ENCODE measurements at places on chromosomes 7 and 10. TPM values are rescaled to one million over a fixed set of nuclear protein-coding genes. Genes with fewer than 3 reads are reported as not detected.

The AKR1C2 gene
- 28.8 TPM for total RNA-seq

The TLL2 gene
- 0.14 TPM for total RNA-seq

The UFSP1 gene
- total RNA-seq: 5.3 TPM

The CARD11 gene
- 5.4 TPM for total RNA-seq

The GCK gene
- total RNA-seq: not detected

The EN2 gene
- 1.1 TPM for total RNA-seq

- DNase-seq: peak; percentile 78
These were observed 72.1 kb upstream of the CDK1 start for GRCh38 chr10:60706146-60706545.

GRCh38 chr10:123459371-123460091, 206.6 kb upstream of the GPR26 start:
- no peak for DNase-seq

GRCh38 chr10:12783293-12783692, 218.2 kb downstream of the CCDC3 start:
- no peak for DNase-seq

DNA sequence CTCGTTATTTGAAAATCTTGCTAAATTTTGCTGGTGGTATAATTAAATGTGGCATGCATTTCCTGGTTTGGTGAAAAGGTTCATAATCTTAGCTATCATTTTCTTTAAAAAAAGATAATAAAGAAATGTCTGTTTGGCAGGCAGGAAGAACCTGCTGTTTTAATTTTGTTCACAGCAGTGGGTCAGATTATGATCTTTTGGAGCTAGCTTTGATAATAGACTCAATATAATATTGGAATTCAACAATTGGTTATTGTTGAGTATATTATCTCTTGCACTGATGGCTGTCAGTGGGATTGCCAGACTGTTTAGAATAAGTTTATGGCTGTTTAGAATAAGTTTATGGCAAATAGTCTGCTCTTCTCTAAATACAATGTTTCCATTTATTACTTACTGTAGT, 35.1 kb downstream of the MXI1 start:
- DNase-seq: no peak

GRCh38 chr10:46516660-46517416, 39.6 kb downstream of the GPRIN2 start:
- DNase-seq: peak; percentile 47

GRCh38 chr7:93856323-93856722, 34.2 kb downstream of the TFPI2 start:
- DNase-seq: no peak

GRCh38 chr7:129122751-129123509, 21.6 kb upstream of the TSPAN33 start:
- no peak for DNase-seq

DNA sequence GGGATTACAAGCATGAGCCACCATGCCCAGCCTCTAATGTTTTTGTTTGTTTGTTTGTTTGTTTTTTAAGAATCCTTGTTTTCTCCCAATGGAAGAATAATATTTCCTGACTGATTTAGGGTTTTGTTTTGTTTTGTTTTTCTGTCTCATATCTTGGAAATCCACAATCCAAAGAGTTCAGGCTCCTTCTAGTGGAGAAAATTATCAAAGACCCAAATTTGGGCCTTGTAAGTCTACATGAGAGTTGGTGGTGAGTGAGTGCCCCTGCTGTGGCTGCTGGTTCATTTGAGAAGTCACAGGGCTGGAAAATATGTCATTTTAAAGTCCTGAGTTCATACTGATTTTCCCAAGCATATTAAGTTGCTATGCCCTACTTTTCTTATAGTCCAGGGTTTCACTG, 33.5 kb upstream of the KLHL7 start:
- no peak for DNase-seq

- DNase-seq: no peak
These were observed 87.9 kb upstream of the PDE1C start for GRCh38 chr7:32158076-32158475.

DNA sequence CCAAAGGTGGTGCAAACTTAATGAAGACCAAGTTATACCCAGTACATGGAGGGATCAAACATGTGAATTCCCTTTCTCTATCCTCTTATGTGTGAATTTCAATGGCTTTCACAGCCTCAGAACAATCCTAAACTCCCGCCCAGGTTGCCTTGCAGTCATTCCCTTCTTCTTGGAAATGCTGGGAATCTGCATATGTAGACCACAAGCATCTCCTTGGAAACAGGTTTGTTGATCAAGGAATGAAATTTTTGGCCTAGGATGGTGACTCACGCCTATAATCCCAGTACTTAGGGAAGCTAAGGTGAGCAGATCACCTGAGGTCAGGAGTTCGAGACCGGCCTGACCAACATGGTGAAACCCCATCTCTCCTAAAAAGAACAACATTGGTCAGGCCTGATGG, 77.8 kb upstream of the ABI1 start:
- DNase-seq: no peak

DNA sequence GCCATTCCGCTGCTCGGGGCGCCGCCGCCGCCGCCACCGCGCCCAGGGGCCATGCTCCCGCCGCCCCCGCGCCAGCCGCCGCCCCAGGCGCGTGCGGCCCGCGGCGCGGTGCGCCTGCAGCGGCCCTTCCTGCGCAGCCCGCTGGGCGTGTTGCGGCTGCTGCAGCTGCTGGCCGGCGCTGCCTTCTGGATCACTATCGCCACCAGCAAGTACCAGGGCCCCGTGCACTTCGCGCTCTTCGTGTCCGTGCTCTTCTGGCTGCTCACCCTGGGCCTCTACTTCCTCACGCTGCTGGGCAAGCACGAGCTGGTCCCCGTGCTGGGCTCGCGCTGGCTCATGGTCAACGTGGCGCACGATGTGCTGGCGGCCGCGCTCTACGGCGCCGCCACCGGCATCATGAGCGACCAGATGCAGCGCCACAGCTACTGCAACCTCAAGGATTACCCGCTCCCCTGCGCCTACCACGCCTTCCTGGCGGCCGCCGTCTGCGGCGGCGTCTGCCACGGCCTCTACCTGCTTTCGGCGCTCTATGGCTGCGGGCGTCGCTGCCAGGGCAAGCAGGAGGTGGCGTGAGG, 383 bp downstream of the MARVELD1 start:
- peak; percentile 74 for DNase-seq

DNA sequence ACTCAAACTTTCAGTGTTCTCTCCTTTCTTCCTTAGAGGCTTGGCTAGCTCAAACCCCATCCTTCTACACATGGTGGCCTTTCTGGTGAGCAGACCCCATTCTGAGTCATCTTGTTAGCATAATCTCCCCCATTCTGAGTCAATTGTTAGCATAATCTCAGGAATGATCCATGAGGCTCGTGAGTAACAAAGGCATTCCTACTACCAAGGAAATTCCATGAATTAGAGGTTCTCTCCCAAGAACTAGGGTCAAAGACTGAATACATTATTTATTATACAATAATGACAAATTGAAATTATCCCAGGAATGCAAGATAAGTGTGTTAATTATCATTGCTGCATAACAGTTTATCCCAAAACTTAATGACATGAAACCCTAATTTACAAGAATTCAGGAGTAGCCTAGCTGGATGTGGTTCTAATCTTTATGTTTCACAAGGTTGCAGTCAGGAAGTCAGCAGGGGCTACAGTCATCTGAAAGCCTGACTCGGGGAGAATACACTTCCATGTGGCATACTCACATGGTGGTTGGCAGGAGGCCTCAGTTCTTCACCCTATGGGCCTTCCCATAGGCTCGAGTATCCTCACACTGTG, 100.2 kb downstream of the MMRN2 start:
- DNase-seq: no peak

DNA sequence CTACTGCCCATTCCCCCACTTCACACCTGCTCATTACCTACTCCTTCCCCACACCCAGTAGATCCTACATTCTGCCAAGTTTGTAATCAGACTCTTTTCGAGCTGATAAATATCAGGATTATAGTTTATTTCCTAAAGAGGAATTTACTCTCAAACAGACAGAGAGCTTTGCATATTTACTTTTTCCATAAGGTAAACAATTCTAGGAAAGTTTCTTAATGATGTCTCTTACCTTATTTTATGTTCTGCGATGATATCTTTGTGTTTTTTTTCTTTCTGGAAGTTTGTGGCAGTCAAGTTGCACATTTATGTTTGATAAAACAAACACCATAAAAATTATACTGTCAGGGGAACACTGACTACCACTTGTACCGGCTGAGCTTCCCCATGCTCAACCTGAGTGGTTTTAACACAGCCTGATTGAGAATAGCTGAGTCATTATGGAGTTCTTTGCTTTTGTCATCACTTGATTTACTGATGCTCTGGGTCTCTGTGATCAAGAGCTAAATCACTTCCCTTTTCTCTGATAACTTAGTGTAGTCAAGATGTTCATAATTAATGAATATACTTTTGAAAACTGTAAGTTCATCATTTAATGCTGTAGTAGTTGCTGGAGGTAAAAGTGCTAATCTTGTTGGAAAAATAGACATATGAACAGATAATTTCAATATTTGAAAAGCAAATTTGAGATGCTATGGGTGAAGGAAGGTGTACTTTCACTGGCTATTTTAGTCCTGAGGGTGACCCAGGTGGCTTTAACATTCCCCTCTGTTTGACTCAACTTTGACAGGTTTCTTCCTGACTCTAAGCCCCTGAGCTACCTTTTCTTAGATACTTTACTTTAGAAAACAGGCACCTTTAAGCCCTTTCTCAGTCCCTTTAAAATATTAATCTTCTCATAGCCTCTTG, 1034.5 kb upstream of the LRRTM3 start:
- DNase-seq: no peak

DNA sequence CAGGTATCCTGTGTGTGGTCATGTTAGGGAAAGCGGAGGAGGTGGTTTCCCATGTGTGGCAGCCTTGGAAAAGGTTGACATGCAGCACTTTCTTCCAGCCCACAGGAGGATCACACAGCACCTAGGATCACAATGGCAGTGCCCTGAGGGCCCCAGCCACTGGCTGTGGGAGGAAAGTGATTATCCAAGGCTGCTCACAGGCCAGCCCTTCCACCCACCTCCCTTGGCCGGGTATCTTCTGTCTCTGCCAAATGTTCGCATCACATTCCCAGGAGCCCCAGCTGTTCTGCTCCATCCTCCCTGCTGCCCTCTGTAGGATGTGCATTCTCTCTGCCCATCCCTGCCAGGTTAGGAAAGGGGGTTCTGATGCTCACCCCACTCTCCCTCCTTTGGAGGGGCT, 2.5 kb upstream of the MLXIPL start:
- DNase-seq: no peak

- DNase-seq: no peak
These were observed 52.8 kb downstream of the C10orf105 start for GRCh38 chr10:71666639-71667386.

DNA sequence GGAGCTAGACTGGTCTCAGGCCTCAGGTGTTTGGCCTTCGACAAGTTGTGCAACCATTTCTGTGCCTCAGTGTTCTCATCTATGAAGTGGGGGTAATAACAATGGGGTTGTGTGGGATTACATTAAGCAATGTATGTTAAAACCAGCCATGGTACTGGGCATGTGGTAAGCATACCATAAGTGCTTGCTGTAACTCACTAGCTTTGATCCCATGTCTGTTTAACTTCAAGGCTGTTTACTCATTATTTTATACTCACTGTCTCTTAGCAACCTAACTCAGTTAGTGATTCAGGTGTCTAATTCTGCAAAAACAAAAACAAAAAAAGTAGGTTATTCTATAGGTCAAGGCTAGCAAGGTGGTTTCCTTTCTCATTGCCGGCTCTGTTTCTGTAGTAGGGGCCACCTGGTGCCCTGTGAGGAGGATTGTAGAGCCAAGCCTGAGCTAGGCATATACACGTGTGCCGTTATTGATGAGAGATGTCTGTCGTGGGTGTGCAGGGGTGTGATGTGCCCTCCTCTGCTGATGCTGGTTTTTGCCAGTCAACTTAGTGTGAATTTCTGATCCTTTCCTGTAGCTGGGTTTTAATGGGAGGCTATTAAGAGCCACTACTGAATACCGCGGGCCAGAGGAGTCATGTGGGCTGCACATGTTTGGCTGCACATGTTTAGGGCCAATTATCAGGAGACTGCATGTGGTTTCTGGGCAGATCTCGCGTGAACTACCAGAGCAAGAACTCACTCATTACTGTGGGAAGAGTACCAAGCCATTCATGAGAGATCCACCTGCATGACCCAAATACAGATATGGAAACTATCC, 56.2 kb downstream of the EEPD1 start:
- no peak for DNase-seq

DNA sequence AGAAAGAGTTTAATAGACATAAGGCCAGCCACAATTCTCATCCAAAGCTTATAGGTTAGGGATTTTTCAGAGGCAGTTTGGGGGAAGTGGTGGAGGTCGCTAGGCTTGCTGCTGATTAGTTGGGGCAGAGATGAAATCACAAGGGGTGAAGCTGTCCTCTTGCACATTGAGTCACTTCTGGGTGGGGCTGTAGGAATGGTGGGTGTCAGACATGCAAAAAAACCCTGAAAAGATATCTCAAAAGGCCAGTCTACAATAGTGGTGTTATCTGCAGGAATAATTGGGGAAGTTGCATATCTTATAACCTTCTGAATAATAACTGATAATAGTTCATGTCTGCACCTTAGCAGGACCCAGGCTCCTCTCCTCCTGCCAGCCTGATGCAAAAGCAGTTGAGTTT, 2.1 kb downstream of the FAM24B start:
- no peak for DNase-seq

DNA sequence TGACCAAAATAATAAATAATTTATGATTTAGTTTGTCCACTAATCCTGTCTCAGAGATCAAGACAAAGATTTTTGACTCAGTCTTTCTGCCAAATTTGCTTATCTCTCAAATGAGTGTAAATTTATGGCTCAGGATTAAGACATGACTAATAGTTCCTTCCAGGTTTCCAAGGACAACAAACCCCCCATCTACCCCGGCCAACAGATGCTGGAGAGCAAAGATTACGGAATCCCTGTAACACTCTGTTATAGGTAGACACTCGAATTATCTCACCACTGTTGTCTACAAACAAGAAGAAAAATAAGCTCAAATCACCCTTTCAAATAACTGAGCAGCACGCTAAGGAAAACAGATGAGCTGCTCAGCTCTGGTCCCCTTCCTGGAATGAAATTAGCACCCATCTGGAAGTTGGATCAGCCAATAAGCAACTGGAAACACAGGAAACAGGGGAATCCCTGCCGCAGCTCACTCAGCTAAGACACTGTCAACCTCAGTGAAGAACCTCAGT, 56.8 kb upstream of the SVIL start:
- DNase-seq: no peak

- no peak for DNase-seq
These were observed 117.2 kb downstream of the MYOF start for GRCh38 chr10:93364966-93365365.

GRCh38 chr7:26485367-26485934, 193.8 kb downstream of the SNX10 start:
- DNase-seq: no peak

GRCh38 chr10:70834441-70835151, 18.8 kb downstream of the SGPL1 start:
- DNase-seq: no peak

- no peak for DNase-seq
These were observed 36.8 kb downstream of the LRRC72 start for GRCh38 chr7:16563281-16564022.
